ENCODE measurements at places on chromosomes 4 and X.

GRCh38 chrX:143435916-143436315, 81.4 kb downstream of the SPANXN3 start:
- no peak for DNase-seq

DNA sequence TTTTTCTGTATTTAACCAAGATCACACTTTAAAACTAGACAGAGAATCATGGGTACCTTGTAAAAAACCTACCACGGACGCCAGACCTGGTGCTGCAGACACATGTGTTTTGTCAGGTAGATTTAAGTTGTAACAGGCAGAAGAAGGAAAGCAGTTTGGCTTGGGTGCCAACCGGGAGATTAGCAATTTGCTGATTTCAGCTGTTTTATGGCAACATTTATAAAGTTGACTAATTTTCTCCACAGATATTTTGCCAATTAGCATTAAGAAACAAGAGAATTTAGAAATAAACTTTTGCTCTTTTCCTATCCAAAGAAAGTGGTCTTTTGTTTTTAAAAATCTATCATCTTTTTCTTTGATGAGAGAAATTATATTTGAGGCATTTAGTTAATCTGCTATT, 76.3 kb upstream of the STOX2 start:
- no peak for DNase-seq

DNA sequence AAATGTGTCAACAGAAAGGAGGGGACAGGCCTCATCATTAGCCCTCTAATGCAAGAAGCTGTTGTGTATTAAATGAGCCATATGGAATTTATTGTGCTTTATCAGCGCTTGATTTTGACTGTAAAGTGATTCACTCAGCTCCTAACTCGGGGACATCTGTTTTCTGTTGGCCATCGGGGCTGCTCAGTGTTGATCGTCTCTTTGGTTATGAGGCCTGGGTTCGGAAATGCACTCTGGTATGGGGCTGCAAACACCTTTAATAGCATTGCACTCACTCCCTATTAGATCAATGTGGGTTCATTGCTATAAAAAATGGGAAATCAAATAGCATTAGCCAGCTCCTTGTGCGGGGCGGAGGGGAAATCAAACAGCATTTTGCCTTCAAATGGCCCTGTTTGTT, 6.4 kb downstream of the ARX start:
- no peak for DNase-seq

GRCh38 chr4:115292320-115293092, 179.1 kb upstream of the NDST4 start:
- no peak for DNase-seq

DNA sequence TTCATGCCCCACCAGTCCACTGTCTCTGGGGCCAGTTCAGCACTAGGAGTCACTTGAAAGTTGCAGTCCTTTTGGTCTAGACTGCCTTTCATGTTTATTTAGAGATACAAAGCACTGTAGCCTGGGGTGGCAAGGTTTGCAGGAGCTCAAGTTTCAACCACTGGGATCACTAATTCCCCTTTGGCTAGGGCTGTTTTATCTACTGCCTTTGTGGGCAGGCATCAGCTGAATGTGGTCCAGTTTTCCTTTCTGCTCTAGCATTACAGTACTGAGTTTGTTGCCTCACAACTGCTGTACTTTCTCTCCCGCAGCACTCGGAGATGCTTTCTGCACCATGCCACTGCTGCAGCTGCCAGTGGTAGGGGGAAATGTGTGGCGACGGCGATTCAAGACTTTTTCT, 222.3 kb upstream of the HDX start:
- DNase-seq, result no peak

- DNase-seq, result no peak
These were observed 169.1 kb downstream of the LHFPL1 start for GRCh38 chrX:112510629-112511028.

DNA sequence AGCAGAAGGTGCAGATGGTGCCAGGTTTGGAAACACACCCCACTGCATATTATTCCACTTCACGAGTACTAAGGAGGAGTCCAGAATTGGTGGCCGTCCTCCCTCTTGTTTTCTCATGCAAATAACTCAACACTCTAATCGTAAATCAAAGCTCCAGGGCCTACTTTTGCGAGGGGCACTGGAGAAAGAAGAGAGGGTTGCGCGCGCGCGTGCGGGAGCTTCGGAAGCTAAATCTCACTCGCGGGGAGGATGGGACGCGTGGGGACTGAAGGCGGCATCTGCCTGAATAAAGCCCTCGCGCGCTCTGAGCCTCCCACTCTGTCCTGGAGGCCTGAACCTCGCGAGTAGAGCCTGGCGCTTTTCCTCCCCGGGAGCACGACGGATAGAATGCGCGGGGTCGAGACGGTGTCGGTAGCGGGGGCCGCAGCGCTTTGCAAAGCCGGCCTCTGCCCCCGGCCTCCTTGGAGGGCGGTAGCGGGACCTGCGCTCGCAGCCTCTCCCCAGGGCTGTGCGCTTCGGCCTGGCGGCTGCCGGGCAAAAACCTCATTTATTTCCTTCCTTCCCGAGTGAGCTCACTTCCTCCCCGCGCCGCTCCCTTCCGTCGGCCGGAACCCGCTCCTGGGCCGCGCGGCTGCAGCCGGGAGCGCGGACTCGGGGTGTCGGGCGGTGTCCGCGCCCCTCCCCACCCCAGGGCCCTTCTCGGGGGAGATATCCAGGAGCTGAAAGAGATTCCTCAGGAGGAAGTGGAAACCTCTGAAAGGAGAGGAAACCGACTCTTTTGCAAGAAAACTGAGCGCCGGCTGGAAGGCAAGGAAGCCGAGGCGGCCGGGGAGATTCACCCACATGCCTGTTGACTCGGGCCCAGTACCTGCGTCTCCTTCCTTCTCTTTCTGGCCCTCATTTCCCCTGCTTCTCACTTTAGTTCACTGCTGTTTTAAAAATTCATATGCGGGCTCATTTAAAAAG, 20.7 kb downstream of the HAND2 start:
- no peak for DNase-seq

DNA sequence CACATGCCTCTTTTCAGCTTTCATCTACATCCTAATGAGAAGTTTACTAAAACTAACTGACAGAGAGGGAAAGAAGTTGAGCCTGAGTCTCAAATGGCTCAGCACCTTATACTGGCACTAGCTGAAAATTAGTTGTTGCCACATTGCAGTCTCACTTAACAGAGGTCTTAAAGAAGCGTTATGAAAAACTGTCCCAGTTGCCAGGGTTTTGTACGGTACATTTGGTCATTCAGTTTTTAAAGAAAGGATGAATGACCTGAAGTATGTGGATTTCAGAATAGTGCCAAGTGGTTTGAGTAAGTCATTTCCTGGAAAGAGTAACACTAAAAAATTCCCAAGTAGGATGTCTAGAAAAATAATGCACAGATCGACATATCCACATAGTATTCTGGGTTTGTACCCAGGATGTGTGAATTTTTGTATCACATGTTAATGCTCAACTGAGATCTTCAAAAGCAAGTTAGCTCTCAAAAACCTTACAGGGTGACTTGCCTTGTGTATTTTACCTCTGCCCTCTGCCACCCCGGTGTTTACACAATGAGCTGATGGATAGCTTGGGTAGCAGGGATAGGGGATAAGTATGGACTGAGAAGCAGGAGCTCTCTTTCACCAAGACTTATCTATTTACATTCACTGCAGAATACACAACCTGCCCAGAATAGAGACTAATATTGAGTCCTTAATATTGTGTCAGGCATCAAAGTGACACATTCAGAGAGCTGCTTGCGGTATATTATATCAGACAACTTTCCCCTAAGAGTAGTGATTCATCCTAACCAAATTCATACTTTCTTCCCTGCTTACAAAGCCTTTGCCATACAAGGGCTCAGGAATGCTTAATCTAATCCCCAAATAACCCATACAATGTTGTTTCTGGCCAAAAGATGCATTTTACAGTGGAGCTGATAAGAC, 1075.7 kb upstream of the PABPC4L start:
- no peak for DNase-seq
